Stimulated activated CD8-positive, alpha-beta memory T cell treated with anti-CD3 and anti-CD28 coated beads, Interleukin-12 subunit alpha, Interleukin-12 subunit beta, amount 100 ng/mL, for 4 hours (primary cell): ENCODE measurements at places on chromosomes 13 and 19.

DNA sequence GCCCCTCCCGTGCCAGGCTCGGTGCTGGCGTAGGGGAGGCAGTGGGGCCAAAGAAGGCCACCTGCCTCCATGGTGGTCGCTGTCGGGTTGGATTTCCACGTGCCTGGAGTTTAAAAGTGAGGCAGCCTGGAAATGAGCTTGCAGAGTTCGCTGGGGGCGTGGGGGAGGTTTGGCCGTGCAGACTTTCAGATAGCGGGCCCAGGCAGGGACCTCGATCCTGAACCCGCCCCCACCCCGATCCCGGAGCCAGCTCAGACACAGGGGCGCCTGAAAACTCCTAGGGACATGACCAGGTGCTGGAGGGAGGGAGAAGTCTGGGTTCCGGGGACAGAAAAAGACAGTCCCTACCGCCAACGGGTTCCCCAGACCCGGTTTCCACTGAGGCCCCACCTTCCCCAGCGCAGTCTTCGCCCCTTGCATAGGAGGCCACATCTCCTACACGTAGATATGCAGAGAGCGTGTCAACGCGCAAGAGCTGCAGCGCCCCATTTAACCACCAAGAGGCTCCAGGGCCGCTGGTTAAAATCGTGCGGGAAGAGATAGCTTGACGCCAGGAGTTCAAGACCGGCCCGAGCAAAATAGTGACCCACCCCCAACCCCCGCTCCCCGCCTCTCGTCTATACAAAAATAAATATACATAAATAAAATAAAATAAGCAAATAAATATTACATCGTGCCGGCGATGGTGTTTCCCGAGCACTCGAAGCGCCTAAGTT is 8.5 kb downstream of the CCDC8 start:
- DNase-seq = no peak

GRCh38 chr19:54521022-54521859 is 18.6 kb downstream of the LAIR2 start:
- DNase-seq = no peak

GRCh38 chr13:51786425-51787265 is 17.3 kb downstream of the DHRS12 start:
- no peak for DNase-seq

GRCh38 chr13:24103782-24104372 is 56.6 kb upstream of the SPATA13 start:
- DNase-seq = no peak

DNA sequence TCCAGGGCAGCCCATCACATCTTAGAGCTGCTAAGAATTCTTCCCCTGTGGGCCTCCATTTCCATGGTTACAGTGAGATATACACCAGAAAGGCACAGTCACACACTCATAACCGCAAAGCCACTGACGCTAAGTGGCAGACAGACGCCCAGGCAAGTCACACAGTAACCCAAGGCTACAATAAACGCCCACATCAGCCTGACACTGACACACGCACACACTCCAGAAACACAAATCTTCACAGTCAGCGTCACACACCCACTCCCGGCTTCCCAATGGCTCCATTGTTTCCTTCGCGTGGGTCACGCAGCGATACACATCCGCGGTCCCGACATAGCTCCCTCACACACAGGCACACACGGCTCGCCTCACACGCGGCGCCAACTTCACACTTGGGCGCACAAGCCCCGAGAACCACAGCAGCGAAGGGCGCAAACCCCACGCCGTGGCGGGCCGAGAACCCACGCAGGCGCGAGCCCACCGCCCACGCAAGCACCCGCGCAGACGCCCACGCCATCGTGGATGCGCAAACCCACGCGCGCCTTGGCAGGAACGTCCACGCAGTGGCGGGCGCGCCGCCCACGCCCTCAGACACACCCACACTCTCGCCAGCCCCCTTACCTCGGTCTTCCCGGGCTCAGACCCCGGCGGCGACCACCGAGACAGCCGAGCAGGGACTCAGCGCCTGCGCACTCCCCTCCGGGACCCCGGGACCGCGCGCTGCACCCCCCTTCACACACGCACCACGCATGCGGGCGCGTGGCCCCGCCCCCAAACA is at the start of gene ZNF667:
ZNF667 (minus strand) TSS at position 695 of the 778 bp plus-strand sequence. CDS start 14,975 bp downstream, outside the sequence.
- DNase-seq = peak; percentile 17

DNA sequence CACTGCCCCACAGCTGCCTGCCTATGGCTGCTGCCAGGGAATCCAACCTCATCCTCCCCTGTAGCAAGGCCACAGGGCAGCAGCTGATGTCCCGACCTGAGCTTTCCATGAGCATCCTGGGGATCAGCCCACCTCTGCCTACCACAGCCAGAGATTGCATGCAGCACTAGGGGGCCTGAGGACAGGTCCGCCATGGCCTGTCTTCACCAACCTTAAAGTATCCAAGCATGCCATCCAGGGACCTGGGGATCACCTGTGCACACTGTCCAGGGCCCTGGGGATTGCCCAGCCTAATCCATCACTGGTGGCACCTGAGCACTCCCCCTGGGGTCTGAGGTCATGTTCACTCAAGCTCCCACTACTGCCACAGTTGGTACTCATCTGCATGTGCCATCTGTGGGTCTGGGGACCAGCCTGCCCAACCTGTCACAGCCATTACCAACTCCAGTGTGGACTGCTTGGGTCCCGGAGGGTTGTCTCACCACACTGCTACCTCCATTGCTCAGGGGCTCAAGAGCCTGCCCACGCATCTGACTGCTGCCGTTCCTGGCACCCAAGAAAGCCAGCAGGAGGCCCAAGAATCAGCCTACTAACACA is 53.0 kb downstream of the KCTD15 start:
- no peak for DNase-seq

GRCh38 chr13:108962654-108963053 is 333.2 kb downstream of the MYO16 start:
- no peak for DNase-seq

GRCh38 chr13:63425131-63425530 is 2009.5 kb upstream of the PCDH20 start:
- no peak for DNase-seq

GRCh38 chr19:1893791-1894190 is 8.5 kb upstream of the ABHD17A start:
- DNase-seq = no peak

GRCh38 chr19:4012092-4012974 is 4.8 kb downstream of the PIAS4 start:
- DNase-seq = no peak

- no peak for DNase-seq
Observed at GRCh38 chr19:16334411-16334810, 9.8 kb downstream of the KLF2 start.

DNA sequence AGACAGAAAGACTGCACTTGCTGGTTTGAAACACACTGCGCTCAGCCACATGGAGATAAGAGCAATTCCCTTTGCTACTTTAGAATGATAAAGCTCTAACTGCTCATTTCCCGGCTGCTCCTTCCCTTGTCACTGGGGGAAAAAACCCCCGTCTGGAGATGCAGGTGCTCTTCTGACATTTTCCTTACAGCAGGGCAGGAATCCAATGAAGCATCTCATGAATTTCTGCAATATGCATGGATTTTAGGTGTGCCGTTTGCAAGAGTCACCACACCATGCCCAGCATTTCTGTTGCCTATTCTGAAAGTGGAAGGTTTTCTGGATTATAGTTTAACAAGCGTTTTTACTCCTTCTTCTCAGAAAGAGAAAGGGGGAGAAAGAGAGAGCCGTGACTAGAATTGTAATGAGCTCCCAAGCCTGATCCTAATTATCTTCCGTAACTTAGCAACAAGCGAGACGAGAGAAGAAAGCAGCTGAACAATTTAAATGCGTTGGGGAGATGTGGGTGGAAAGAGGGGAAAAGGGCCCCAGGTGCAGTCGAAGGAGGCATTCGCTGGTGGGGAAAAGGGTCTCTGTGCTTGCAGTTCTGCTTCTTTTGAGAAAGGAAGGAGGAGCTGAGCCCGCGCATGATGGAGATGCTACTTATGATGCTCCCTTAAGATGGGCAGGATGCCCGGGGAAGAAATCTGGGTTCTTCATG is 76.6 kb upstream of the SPATA13 start:
- no peak for DNase-seq

DNA sequence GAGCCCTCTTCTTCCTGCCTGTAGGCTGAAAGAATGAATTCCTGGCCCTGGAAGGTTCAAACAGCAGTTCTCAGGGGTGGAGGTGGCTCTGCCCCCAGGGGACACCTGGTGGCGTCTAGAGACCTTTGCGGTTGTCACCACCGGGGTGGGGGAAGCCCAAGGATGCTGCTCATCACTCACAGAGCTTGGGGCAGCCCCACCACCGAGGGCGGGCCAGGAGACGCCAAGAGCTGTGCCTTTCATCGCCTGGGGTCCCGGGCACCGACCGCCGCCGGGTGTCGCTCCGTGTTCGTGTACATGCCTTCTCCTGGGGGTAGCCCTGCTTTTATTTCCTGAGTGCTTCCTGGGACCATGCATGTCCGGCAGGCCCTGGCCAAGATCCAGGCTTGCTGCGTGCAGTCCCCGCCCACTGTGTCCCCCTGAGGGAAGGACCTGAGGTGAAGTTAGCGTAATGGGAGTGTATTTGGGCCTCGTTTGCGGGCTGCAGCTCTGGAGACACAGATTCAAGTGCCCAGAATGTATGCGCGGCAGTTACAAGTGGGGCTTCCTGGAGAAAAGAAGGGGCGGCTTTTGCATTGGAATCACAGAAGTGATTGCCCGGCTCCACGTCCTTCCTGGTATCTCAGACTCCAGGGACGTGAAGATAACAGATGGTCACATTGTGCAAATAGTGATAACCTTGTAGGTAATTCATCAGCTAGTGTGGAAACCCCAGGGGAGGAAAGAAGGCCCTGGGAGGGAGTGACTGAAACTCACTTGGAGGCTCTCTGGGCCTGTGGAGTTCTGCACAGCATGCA is 7.8 kb downstream of the DOT1L start:
- peak; percentile 78 for DNase-seq

GRCh38 chr13:51958217-51958547 is 53.1 kb downstream of the ATP7B start:
- DNase-seq = no peak

- no peak for DNase-seq
Observed at GRCh38 chr19:5078182-5078581, 109.3 kb downstream of the KDM4B start.

DNA sequence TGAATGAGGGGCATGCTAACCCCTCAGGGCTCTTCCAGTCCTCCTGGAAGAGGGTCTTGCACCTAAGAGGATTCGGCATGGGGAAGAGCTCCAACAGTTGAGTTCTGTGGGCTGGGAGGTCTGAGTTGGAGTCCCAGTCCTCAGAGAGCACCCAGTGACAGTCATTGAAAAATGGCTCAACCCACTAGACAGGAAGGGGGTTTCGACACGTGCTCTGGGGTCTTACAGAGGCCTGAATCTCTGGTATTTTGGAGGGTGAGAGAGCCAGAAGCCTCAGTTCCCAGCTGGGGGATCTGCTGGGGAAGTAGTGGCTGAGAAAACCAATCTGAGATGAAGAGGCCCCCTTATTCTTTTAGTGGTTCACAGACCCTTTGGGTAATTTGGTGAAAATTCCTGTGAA is 9.0 kb downstream of the PTH2 start:
- no peak for DNase-seq

- DNase-seq = no peak
Observed at GRCh38 chr19:22527554-22527953, 105.4 kb upstream of the ZNF98 start.

- DNase-seq = no peak
Observed at GRCh38 chr19:15563931-15564330, 51.1 kb upstream of the CYP4F8 start.

GRCh38 chr13:80865329-80865728 is 524.4 kb upstream of the SPRY2 start:
- DNase-seq = no peak

DNA sequence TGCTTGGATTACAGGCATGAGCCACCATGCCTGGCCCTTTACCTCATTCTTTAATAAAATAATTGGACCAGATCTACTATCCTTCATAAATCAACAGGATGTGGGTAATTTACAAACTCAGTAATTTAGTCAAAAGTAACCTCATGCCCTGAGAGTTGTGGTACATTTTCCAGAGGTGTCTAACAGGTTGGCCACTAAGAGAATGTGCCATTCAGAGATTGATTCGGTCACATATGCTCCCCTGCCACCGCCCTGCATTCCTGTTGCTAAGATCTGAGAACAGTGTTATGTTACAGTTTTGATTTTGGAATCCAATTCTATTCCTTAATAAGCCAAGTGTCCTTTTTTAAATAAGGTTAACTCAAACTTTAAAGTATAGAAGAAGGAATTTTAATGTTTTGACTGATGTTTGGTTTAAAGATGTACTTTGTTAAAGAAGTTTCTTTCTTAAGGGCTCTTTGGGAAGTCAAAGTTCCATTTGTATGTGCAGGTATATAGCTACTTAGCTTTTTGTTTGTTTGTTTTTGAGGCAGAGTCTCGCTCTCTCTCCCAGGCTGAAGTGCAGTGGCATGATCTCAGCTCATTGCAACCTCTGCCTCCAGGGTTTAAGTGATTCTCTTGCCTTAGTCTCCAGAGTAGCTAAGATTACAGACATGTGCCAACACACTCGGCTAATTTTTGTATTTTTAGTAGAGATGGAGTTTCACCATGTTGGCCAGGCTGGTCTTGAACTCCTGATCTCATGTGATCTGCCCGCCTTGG is 29.2 kb downstream of the PHF11 start:
- no peak for DNase-seq

- no peak for DNase-seq
Observed at GRCh38 chr19:1072371-1073015, 5.5 kb downstream of the ARHGAP45 start.

- DNase-seq = no peak
Observed at GRCh38 chr19:55962186-55962585, 14.6 kb downstream of the NLRP8 start.

GRCh38 chr13:109704771-109705635 is 81.4 kb downstream of the IRS2 start:
- DNase-seq = no peak

DNA sequence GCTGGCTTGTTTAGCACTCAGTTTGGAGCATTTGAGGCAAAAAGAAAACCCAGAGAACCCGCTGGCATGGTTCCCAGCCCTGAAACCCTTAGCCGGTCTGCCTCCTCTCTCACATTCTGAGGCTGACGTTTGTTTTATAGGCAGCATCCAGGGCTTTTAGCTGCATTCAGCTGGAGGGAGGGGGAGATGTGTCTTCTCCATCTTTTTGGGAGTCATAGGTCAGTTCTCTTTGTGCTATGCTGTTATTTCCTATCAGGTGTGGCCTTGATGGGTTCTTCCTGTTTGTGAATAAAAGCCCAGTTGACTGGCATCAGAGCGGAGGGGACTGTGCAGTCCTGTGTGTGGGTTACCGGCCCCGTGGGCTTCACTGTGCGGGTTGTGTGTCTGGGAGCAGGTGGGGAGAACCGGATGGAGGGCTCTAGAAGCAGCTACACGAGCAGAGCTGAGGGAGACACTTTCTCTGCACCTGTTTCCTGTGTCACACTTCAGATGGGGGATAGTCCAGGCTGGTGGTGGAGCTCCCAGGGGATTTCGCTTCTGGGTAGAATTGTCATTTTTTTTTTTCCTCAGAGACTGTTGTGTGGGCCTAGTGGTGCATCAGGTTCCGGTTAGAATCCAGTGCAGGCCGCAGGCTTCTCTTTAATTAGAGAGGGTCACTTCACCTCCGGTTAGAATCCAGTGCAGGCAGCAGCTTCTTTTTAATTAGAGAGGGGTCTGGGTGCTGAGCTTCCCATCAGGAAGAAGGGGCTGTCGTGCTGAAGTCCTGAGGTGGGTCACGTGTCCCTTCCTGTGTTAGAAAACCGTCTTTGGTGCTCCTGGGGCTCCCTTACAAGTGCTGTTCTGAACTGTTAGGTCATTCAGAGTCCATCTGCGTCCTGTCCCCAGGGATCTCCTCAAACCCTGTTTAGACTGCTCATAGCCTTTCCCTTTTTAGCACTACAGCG is 69.6 kb downstream of the ARHGEF7 start:
- no peak for DNase-seq

- DNase-seq = no peak
Observed at GRCh38 chr19:5131506-5132205, 162.7 kb downstream of the KDM4B start.

GRCh38 chr19:29172302-29172701 is 40.6 kb downstream of the UQCRFS1 start:
- no peak for DNase-seq

- DNase-seq = no peak
Observed at GRCh38 chr13:49897713-49898112, 38.4 kb downstream of the SPRYD7 start.
